ENCODE measurements at places on chromosomes 5 and 9. TPM values are rescaled to one million over a fixed set of nuclear protein-coding genes. Genes with fewer than 3 reads are reported as not detected.

SPATA6L gene
- 0.34 TPM for total RNA-seq

RARS1 gene
- total RNA-seq, result 234 TPM

CD72 gene
- 1.5 TPM for total RNA-seq

AMBP gene
- not detected for total RNA-seq

FOXI1 gene
- not detected for total RNA-seq

GMCL2 gene
- not detected for total RNA-seq

ZDHHC11 gene
- 5.0 TPM for total RNA-seq

SLC6A18 gene
- not detected for total RNA-seq

OTP gene
- not detected for total RNA-seq

BAG1 gene
- total RNA-seq, result 27.3 TPM

ENHO gene
- 1.4 TPM for total RNA-seq

DMRTA1 gene
- total RNA-seq, result 0.15 TPM

TMEM215 gene
- total RNA-seq, result under 0.01 TPM

FAF2 gene
- total RNA-seq, result 49.6 TPM

FCN1 gene
- not detected for total RNA-seq

MINAR2 gene
- not detected for total RNA-seq

PCDHA4 gene
- total RNA-seq, result under 0.01 TPM

PDE8B gene
- under 0.01 TPM for total RNA-seq
